ENCODE measurements at places on chromosomes 16 and 17.

- no peak for DNase-seq
These were observed 27.2 kb downstream of the ZNF594 start for GRCh38 chr17:5164436-5164835.

- DNase-seq: no peak
These were observed 32.4 kb downstream of the SCNN1B start for GRCh38 chr16:23334457-23334853.

DNA sequence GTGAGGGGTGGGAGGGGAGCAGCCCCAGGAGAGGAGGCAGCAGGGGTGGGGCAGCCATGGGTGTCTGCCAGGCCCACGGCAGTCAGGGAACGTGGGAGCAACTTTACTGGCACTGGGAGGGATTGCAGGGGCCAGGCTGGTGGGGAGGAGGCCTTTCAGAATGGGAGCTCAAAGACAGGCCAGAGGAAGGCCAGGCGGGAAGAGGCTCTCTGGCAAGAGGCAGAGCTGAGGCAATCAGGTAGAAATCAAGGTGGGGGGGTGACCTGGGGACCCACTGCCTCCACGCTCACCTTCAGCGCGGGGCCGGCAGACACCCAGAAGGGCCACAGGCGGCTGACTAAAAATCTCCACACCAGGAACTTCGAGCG, 11.9 kb upstream of the GSE1 start:
- no peak for DNase-seq

GRCh38 chr17:74211141-74211911, 2.0 kb upstream of the TTYH2 start:
- DNase-seq: no peak

DNA sequence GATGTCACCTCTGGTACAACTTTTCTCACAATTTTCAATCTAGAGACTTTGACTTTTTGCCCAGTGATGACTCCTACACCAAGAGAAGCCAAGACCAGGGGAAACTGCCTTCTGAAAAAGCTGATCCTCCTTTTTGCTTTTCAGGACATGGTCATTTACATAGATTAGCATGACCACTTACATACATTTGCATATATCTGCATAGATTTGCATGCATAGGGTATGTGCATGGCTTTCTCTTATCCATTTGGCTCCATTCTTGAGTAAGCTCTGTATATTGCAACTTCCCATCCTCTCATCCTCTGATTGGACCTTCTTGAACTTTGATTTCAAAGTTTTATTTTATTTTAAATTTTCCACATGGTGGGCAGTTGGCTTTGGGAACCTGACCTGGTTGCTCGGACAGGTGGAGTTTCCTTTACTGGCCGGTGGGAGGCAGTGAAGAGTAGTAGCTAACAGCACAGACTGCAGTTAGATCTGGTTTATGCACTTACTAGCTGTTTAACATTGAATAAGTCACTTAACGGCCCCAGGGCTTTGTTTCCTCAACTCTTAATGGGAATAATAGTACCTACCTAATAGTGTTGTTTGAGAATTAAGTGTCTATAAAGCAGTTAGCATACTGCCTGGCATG, 92.9 kb downstream of the GPR139 start:
- no peak for DNase-seq

DNA sequence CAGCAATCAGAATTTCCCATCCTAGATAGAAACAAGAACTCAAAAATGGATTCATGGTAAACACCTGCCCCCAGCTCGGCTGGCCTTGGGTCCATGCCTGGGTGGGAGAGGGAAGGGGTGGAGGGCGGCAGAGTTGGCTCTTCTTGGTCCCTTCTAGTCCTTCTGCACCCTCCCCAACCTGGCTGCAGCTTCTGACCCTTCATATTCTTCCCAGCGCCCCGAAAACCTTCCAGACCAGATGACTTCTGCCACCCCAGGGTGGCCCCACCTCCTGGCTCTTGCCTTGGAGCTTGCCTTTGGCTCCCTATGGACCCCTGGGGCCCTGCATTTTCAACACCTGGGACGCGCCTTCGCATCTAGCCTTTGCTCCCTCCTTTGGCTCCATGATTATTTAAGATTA, 5.4 kb upstream of the GJD3 start:
- no peak for DNase-seq

GRCh38 chr17:9238340-9239245, 217.3 kb downstream of the NTN1 start:
- DNase-seq: no peak

DNA sequence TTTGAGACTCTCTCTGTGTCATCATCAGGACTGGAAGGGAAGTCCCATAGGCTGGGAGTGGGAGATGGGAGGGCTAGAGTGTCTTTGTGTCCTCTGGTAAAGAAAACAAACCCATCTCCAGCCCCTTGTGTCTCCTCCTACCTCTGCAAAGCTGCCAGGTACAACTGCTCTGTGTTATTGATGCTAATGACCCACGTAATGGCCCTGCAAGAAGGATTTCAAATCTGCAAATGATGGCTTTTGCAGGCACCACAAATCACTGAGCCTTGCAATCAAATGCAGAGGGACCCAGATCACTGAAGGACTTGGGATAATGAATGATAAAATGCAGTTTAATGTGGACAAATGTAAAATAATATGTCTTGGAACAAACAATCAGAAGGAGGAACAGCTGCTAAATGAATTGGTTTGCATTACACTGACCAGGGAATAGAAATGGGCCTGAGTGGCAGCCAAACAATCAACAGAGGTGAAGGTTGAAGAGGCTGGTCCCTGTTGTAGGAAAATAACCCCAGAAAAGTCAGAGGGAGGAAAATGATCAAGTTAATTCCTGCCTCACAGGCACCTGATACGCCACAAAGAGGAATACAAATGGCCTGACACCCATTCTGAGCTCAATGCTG, 425.1 kb downstream of the UTP18 start:
- DNase-seq: no peak

- peak; percentile 82 for DNase-seq
These were observed 10.0 kb downstream of the BAIAP2 start for GRCh38 chr17:81044764-81045589.
